ENCODE measurements at places on chromosomes 2 and 18. TPM values are rescaled to one million over a fixed set of nuclear protein-coding genes. Genes with fewer than 3 reads are reported as not detected.

NCKAP5 gene
- 28.7 TPM for total RNA-seq

- DNase-seq, result peak; percentile 72
Observed at GRCh38 chr18:11497585-11497984, 111.8 kb upstream of the SLC35G4 start.

DNA sequence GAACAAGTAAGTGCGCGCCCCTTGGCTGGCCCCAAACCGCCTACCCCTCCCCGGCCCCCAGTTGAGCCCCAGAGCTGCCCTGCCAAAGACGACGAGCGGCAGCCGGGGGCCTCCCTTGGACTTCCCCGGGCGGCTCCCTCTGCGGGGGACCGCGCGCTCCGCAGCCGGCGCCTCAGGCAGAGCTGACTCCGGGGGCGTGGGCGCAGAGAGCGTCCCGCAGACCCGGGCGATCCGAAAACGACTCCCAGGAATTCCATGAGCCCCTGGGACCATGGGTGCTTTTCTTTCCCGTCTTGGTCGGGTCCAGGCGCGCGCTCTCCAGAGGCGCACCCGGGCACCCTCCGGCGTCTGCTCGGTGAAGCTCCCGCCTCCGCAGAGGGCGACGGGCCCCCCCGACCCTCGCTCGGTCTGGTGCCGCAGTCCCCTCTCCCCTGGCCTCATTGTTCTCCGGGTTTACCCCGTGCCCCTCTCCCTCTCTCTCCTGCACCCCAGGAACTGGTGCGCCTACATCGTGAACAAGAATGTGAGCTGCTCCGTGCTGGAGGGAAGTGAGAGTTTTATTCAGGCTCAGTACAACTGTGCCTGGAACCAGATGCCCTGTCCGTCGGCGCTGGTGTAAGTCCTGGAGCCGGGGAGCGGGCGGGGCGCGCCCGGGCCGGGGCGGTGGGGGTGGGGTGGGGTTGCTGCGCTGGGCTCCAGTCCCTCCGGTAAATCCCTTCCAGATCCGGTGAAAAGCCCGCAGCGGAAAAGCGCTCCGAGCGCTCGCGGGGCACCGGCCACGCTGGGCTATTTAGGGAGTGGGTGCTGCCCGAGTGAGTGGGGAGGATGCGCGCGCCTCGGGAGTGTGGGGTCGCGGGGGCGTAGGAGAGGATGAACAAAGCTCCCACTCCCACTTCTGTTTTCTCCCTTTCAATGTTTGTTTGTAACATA, 776 bp downstream of the EMILIN2 start:
- peak; percentile 58 for DNase-seq

DNA sequence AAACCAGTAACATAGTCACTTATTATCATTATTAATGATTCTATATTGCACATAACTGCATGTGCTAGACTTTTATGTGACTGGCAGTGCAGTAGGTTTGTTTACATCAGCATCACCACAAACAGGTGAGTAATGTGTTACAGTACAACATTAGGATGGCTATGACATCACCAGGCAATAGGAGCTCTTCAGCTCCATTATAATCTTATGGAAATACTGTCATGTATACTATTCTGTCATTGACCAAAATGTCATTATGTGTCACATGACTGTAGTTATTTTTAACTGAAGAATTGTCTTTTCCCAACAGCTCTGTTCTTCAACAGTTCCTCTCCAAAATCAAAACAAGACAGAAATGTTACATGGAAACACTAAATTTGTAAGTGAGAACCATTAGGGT, 96.3 kb downstream of the C18orf54 start:
- DNase-seq, result no peak

DNA sequence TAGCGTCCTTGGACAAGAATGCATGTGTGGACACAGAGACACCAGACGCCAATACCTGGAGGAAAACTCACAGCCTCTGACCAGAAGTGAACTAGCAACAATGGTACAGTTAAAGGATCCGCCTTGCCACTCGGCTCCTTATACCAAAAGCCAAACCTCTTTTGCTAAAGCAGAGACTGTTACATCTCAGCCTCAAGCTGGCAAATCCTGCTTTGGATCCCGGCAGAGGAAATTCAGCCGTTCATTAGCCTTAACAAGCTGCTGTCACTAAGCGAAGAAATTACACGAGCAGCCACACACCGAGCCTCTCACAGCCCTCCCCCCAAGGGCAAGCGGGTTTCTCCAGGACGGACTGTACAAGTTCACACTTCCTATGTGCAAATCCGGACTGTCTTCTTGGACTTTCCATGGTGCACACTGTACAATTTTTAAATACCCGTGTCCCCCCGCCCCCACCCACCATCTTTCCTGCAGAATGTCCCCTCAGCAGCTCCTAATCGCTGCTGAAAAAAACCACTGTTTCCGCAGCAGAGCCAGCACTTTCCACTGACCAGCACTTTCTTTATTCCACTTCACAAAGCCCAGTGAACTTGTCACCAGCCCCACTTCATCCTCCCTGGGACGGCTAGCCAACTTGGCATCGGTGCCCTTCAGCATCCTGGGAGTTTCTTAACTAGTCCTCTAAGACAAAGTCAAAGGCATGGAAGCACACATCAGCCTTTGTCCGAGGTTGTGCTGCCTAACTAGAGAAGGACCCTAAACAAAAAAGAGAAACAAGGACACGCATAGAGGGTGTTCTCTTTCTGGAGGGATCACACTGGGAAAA, 1.5 kb downstream of the KLF7 start:
- DNase-seq, result peak; percentile 52

DNA sequence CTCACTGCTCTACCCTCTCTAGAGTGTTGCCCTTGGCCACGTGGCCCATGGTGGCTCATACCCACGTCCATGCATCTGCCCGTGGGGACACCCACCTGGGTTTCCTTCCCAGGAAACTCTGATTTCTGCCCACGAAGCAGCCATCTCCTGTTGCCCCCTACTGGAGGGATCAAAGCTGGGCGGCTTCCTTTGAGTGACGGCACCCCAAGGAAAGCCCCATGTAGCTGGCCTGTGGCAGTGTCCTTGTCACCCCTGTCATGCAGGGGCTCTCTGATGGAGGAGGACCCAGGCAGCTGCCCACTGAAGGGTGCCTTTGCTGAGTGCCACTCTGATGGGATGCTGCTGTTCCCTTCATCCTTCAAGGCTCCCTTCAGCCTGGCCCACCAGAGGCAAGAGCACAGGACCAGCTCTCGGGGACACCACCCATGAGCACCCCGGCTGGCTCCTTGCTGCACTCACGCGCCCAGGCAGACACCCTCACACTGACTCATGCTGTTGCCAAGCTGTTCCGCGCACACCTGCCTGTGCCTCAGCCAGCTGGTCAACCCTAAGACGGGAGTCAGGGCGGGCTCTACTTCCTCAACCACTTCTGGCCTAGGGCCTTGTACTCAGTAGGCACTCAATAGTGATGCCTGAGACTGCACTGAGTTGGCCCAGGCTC, 101.1 kb downstream of the CTIF start:
- DNase-seq, result no peak

DNA sequence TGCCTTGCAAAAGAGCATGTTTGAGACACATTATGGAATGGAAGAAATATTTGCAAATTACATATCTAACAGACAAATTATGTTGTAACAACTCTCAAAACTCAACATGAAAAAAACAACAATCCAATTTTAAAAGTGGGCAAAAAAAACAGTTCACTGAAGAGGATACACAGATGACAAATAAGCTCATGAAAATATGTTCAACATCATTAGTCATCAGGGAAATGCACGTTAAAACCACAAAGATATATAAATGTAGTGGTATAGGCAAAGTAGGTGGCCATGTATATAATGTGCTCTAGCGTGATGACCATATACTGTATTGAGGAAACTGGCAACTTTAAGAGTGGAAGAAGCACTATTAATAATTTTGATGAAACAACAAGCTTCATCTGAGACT, 220.1 kb downstream of the IRS1 start:
- peak; percentile 40 for DNase-seq

- DNase-seq, result no peak
Observed at GRCh38 chr2:47221946-47222345, 66.8 kb upstream of the STPG4 start.

DNA sequence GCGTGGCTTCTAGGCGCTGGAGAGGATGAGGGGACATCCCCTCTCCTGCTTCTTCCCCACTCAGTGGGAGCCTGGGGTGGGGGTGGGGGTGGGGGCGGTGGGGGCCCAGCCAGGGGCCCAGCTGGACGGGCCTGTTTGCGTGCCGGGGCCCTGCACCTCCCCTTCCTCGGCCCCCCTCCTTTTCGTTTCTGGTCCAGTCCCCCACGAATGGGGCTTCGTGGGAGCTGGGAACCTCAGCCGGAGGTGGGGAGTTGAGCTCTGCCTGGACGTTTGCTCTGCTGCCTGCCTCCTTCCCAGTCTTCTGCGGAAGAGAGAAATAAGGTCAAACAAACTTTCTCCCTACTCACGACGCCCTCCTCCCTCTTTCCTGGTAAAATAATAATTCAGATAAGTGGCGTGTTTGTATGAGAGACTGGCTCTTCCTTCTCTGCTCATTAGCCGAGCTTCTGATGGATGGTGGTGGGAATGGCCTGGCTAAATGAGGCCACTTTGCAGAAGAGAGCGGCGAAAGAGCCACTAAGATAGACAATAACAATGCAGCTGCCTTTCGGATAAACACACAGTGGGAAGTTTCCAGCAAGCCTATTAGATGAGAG, 782 bp downstream of the MTA3 start:
- DNase-seq, result peak; percentile 43

GRCh38 chr18:54202851-54203250, 21.6 kb downstream of the MBD2 start:
- DNase-seq, result no peak

- DNase-seq, result no peak
Observed at GRCh38 chr2:174454566-174454965, 32.3 kb downstream of the GPR155 start.

DNA sequence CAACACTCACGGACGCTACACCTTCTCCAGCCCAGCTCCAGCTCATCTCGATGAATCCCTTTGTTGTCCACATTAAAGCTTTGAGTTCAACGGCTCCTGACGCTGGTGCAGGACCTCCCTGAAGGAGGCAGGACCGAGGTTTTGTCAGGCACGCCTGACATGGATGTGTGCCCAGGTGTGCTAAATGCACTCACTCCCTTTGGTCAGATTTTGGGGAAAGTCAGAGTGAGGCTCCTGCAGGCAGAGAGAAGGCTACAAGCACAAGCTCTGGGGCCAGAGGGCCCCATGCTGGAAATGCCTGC, 78.6 kb downstream of the NDUFA10 start:
- DNase-seq, result no peak

- no peak for DNase-seq
Observed at GRCh38 chr18:37179384-37179783, 350.5 kb downstream of the KIAA1328 start.

GRCh38 chr18:76972241-76972640, 149.9 kb downstream of the ZNF236 start:
- DNase-seq, result no peak

GRCh38 chr2:99737537-99737936, 247.7 kb upstream of the REV1 start:
- DNase-seq, result no peak

GRCh38 chr18:46411867-46412690, 244.9 kb downstream of the LOXHD1 start:
- DNase-seq, result no peak

VRK2 gene
- total RNA-seq, result 29.4 TPM

DNA sequence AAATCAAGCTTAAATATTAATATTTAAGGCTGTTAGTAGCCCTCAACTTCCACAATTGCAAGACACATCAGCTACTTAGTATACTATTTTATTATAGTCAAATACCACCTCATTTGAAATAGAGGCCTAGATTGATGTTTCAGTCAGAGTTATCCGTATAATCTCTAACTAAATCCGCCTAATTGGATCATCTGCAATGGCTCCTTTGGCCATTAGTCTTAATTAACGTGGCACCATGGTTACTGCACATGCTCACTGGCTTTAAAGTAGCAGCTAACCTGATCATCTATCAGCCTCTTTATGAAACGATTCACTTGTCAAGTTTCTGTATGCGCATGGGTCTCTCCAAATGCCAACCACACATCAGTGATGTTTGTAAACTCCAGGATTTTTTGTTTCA, 112.3 kb downstream of the COLEC12 start:
- no peak for DNase-seq

DNA sequence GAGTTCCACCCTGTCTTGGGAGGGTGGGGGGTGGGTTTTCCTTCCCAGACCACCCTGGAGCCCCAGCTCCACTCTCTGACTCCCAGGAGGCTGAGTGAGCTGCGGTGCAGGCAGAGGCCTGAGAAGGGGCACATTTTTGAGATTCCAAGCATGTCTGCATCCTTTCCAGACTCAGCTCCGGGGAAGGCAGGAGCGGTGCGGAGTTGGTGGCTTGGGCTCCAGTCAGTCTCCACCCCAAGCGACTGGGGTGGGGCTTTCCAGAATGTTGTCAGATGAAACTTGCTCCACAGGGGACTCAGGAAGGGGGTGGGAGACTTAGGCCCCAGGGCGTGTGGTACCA, 44.2 kb upstream of the HS6ST1 start:
- DNase-seq, result peak; percentile 52

- DNase-seq, result peak; percentile 3
Observed at GRCh38 chr2:223161873-223162458, 110.0 kb downstream of the KCNE4 start.

ZC3H8 gene
- total RNA-seq, result 5.5 TPM

AGXT gene
- total RNA-seq, result not detected

- no peak for DNase-seq
Observed at GRCh38 chr2:100309311-100309710, 13.0 kb downstream of the LONRF2 start.

DPYSL5 gene
- total RNA-seq, result not detected

GRCh38 chr2:195437521-195437920, 219.5 kb upstream of the SLC39A10 start:
- DNase-seq, result no peak

- no peak for DNase-seq
Observed at GRCh38 chr18:46672062-46672970, 15.3 kb upstream of the LOXHD1 start.

- DNase-seq, result no peak
Observed at GRCh38 chr2:25335204-25335603, 6.5 kb downstream of the DNMT3A start.

DNA sequence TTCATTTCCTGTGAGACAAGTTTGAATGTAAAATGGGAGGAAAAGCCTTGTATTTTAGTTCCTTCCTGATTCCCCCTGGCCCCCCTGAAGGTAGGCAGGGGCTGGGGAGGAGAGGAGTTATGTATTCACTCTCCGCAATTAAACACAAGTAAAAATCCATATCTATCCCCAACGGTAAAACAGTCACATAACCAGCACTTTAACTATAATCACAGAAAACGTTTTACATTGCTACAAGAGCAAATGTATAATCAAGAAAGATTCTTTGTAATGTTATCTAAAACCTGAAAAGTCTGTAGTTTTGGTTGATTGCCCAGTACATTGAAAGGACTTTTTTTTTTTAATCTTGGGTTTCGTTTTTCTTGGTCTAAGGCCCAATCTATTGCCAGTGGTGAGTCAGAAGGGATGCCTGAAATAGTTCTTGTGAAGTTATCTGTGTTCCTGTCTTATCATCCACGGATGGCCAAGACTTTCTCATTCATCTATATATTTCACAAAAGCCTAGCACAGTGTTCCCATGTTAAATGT, 34.5 kb upstream of the CCNYL1 start:
- DNase-seq, result peak; percentile 70

DNA sequence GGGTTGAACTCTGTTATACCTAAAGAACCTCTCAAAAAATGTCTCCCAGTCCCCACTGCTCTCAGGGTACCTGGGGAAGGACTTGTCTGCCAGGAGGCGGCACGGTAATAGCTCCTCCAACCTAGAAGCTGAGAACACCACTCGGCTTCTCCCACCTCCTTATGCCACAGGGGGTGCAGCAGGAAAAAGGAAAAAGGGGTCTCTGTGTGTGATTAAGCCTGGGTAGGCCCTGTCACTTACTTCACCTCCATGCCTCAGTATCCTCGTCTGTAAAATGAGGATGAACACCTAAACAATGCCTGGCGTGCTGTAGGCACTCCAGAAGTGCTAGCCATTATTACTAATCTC, 76.6 kb downstream of the EMX1 start:
- no peak for DNase-seq

CTNNA2 gene
- total RNA-seq, result not detected

KCTD18 gene
- 16.4 TPM for total RNA-seq

EVA1A gene
- 48.3 TPM for total RNA-seq
